ENCODE measurements at places on chromosomes 1 and 21.

DNA sequence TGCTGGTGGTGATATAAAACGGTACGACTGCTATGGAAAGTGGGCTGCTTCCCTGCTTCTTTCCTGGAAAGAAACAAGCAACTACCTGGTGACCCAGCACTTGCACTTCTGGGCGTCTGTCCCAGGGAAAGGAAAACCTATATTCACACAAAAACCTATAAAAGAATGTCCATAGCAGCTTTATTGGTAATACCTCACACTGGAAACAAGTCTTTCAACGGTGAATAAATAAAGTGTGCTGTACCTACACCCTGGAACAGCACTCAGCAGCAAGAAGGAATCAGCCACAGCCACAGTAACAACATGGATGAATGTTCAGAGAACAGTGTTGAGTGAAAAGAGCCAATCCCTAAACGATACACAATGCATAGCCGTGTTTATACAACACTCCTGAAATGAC is 19.9 kb downstream of the SLC19A1 start:
- no peak for DNase-seq

DNA sequence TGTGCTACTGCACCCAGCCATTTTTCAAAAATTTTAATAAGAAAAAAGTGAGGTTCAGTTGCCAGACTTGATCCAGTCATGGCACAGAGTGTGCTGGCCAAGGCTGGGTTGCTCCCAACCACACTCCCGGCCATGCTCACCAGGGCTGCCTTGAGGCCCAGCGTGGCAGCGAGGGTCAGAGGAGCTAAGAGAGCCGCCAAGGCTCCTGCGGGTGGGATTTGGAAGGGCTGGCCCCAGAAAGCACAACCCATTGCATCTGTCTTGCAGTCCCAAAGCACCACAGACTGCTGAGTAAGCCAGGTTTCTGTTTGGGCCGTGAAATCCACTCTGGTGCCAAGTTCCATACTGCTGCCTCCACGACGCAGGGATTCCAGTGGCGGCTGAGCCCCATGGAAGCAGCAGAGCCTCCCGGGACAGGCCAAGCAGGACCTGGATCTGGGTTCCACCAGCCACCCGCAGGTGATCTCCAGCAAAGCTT is 22.6 kb downstream of the ZBTB17 start:
- no peak for DNase-seq

GRCh38 chr1:157399984-157400382 is 152.3 kb downstream of the FCRL5 start:
- DNase-seq, result no peak

DNA sequence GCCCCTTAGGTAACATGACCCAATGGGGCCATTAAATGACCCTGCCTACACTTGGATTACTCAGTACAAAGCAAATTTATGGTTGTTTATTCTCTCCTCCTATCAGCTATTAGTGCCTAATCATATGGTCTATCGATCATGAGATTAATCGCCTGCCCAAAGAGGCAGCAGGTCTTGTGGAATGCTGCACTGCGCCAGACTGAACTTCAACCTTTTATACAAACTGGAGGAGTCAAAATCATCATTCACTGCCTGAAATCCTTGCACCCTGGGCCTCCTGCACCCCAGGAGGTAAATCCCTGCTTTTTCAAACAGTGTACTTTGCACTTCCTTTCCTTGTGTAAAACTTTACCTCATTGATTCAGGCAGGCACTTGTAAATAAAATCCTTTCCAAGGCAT is 69.7 kb downstream of the NFIA start:
- no peak for DNase-seq

GRCh38 chr1:106523497-106523896 is 533.0 kb upstream of the PRMT6 start:
- DNase-seq, result no peak

- no peak for DNase-seq
Observed at GRCh38 chr1:208513799-208514198, 269.6 kb upstream of the PLXNA2 start.

- no peak for DNase-seq
Observed at GRCh38 chr1:206411321-206411720, 59.0 kb upstream of the IKBKE start.

- no peak for DNase-seq
Observed at GRCh38 chr1:166089804-166090203, 77.0 kb downstream of the FAM78B start.

DNA sequence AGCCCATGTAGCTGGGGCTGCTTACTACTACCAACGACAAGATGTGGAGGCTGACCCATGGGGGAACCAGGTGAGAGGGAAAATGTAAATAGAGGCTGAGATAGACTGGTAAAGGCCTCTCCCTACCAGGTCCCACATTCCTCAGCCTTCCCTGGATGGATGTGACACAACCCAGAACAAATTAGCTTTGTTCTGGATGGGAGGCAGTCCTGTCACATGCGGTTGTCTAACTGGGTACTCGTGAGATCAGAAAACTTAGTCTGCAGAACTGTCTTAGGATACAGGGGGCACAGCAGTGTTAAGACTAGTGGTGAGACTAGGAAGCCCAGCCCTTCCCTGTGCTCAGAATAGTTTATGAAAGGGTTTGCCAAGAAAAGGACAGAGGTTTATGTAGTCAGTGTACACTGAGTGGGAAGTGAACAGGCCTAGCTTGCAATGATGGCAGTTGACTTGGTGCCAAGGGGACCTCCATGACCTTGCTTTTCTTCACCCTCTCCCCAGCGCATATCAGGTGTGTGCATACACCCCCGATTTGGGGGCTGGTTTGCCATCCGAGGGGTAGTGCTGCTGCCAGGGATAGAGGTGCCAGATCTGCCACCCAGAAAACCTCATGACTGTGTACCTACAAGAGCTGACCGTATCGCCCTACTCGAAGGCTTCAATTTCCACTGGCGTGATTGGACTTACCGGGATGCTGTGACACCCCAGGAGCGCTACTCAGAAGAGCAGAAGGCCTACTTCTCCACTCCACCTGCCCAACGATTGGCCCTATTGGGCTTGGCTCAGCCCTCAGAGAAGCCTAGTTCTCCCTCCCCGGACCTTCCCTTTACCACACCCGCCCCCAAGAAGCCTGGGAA is 8.4 kb downstream of the MMACHC start:
- DNase-seq, result no peak

DNA sequence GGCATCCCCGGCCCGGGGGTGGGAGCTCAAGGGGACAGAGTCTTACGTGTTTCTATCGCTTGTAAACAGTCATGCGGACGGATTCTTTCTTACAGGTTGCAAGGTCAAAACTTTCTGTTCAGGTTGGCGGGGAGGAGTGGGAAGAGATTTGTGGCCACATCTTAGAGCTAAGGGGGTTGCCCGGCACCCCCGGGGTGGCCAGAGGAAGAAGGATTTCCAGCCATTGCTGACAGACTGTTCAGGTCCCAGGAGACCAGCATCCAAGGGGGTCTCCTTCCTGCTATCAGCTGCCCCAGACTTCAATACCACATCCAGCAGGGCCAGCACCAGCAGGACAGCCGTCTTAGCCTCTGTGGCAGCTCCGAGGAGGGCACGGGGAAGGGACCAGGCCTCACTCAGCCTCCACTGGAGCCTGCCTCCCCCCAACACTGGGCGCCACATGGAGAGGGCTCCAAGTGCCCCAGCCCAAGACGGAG is 52.0 kb downstream of the KIF21B start:
- DNase-seq, result no peak

- no peak for DNase-seq
Observed at GRCh38 chr21:32349333-32349944, 43.4 kb downstream of the URB1 start.

GRCh38 chr21:45051580-45052434 is 22.6 kb upstream of the ADARB1 start:
- DNase-seq, result no peak

- no peak for DNase-seq
Observed at GRCh38 chr1:68490046-68490651, 6.7 kb downstream of the DEPDC1 start.

GRCh38 chr1:180773210-180773865 is 139.4 kb upstream of the KIAA1614 start:
- no peak for DNase-seq

Data from dorsolateral prefrontal cortex (tissue), 122 donors.